NCI-H2171 (cell line): ENCODE measurements at places on chromosomes 6 and 20.

DNA sequence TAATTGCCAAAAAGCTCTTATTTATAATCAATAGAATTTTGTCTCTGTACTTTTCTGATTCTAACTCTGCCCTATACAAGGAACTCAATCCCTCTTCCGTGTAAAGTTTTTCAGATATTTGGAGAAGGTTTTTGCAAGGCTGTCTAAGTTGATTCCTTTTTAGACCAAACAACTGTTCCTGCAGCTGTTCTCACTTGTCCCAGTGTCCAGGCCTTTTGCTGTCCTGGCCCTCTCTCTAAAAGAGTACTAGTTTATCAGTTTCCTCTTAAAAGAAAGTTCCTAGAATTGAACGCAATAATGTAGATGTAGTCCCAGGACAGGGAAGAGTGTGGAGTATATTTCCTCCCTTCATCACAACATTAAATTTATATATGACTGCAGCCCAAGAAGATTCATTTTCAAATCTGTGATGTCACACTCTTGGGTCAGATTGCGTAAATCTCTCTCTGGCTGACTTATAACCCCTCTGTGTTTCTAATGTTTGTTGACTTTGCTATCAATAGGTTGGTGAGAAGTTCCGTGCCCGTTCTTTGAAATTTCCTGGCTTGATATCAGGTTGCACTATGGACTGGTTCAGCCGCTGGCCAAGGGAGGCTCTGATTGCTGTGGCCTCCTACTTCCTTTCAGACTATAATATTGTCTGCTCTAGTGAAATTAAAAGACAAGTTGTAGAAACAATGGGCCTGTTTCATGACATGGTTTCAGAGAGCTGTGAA is 139.4 kb upstream of the GLP1R start:
- no peak for DNase-seq

GRCh38 chr6:33630014-33630413 is 8.9 kb downstream of the ITPR3 start:
- DNase-seq, result no peak

GRCh38 chr6:31729515-31729978 is 448 bp upstream of the DDAH2 start:
- peak; percentile 77 for DNase-seq

DNA sequence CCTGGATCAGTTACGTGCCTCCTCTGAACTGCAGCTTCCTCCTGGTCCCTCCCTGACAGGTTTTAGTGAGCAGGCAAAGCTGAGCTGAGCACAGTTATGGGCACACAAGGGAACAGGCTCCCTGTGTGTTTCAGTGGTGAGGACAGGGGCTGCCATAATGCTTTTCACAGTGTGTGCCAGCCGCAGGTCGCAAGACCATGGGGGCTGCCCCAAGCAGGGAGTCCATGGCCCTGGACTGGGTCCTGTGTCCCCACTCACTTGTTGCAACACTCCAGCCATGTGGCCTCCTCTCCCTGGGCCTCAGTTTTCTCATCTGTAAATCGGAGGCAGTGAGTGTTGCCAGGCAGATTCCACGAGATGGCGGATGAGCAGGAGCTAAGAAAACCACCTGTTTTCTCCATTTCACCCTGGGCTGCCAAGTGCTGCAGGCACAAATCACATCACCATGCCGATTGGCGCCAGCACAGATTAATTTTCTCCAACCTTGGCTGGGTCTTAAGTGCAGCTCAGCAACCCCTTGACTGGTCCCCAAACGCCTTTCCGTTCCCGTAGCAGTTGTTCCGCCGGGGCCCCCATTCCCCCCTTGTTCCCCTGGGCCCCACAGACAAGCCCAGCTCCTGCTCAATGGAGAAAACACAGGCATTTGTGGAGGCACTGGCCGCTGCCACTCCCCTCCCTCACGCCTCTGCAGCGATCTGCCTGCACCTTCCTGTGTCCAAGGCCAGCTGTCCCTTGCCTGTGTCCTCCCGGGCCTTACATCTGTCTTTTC is 57.1 kb upstream of the NNAT start:
- DNase-seq, result no peak

DNA sequence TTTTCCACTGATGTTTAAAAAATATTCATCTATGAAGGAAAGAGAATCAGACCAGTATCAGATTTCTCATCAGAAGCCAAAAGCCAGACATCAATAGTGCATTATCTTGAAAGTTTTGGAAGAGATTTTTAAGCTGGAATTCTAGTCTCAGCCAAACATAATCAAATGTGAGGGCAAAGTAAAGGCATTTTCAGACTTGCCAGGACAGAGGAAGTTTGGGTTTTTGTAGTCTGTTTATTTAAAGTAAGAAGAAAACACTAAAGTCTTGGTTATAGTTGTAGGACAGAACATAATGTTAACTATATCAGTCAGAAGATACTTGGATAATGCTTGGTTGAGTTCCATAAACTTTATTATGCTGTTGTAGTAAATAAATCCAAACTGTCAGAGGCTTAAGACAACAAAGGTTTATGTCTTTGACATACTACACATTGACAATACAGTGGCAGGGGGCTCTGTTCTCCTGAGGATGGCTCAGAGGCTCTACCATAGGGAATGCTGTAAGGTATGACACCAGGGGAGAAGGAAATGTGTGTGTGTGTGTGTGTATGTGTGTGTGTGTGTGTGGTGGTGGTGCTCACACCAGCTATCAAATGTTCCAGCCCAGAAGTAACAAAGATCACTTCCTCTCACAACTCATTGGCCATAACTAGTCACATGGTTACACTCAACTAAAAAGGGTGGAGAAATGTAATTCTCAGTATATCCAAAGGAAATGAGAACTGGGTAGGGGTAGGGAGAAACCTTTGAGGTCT is 26.7 kb upstream of the YWHAB start:
- DNase-seq, result no peak

DNA sequence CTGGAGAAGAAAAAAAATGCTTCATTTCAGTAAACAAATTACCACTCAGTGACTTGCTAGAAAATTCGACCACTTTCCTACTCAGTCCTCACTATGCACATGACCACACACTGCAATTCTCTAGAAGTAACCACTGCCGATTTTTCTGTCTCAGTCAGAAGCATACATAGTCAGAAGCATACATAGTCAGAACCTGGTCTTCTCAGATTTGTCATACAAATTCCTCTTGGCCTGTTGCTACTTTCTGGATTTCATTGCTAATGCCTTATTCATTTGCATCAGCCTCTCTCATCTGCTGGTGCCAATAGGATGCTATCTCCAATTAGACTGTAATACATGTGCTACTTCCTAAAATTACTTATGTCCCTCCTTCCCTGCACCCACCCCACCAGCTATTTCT is 10.2 kb upstream of the KIF16B start:
- no peak for DNase-seq

GRCh38 chr6:155324172-155324571 is 9.9 kb upstream of the TFB1M start:
- DNase-seq, result no peak

GRCh38 chr6:18269717-18270116 is 5.4 kb upstream of the DEK start:
- DNase-seq, result no peak

DNA sequence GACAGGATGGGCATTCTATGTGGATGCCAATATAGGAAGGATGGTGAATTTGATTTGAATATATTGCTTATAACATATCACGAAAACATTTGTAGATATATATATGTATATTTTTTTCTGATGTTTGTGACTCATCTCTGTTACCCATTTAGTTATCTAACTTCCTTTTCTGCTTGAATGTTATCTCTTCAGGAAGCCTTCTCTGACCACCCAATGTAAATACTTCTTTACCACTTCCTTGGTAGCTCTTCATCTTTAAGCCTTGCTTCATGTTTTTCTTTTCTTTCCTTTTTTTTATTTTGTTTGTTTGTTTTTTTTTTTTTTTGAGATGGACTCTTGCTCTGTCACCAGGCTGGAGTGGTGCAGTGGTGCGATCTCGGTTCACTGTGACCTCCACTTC is 260.5 kb upstream of the EPHA7 start:
- no peak for DNase-seq

DNA sequence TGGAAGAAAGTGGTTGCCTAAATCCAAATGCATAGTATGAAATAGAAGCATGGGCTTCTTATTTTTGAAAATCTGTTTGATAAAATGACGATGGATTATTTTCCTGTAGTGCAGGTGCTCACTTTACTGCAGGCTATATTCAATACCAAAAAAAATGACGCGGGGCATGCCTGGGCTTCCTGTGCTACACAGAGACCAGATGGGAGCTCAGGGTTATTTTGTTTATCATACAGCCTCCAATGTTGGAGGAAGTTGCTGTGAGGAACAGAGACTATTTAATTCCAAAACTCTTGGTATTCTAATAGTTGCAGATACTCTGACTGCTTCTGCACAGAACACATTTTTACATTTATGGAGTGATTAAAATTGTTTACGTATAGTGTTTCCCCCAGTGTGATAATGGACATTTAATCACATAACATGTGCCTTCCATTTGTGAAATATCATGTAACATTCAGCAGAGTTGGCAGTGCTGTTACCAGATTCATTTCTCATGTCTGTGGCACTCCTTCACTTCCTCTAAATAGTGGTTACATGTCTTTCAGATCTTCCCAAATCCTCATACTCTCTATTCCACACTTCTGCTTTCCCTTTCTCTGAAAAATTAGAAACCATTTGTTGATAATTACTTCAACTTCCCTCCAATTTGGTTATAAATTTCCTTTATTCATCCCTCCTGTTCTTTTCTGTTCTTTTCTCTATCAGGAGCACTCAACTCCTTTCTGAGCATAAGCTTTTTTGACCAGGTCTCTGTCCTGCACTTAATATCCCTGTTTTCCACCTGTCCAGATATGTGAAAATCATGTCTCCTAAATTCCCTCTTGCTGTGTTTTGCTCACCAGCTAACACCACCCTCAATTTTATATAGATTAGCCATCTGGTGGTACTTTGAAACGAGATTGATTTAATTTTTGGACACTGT is 121.6 kb downstream of the ADGRB3 start:
- DNase-seq, result peak; percentile 74

DNA sequence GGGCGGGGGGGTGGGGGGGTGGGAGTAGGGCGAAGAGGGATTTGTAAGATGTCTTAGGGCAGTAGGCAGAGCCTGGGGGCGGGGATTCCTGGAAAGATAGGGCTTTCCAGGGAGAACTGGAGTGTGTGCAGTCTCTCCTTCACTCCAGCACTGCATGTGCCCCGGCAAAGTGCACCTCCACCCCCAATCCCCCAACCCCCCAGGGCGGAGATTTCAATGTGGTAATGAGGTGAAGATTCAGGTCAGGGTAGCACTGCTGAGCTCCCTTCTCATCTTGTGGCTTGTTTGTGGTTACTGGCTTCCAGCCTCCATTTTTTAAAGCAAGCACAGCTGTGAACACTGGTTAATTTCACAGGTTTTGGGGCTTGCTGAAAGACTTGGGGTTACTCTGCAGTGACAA is 5.9 kb downstream of the TMEM239 start:
- no peak for DNase-seq

DNA sequence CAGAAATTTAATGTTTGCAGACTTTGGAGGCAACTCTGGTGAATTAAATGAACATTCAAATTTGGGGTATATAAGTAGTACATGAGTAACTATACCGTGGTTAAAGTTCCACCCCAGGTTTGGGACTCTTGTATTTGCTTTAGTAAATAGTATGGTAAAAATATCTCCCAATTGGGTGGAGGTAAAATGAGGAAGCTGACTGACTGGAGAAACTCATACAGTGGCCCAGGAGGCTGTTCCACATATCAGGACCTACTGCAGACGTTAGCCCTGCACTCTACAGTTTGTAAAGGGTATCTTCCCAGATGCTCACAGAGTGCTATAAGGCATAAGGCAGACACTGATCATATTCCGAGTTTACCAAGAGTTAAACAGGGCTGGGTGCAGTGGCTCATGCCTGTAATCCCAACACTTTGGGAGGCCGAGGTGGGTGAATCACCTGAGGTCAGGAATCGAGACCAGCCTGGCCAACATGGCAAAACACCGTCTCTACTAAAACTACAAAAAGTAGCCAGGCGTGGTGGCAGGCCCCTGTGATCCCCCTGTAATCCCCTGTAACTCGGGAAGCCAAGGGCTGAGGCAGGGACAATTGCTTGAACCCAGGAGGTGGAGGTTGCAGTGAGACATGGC is 53.7 kb downstream of the CPXM1 start:
- DNase-seq, result no peak

DNA sequence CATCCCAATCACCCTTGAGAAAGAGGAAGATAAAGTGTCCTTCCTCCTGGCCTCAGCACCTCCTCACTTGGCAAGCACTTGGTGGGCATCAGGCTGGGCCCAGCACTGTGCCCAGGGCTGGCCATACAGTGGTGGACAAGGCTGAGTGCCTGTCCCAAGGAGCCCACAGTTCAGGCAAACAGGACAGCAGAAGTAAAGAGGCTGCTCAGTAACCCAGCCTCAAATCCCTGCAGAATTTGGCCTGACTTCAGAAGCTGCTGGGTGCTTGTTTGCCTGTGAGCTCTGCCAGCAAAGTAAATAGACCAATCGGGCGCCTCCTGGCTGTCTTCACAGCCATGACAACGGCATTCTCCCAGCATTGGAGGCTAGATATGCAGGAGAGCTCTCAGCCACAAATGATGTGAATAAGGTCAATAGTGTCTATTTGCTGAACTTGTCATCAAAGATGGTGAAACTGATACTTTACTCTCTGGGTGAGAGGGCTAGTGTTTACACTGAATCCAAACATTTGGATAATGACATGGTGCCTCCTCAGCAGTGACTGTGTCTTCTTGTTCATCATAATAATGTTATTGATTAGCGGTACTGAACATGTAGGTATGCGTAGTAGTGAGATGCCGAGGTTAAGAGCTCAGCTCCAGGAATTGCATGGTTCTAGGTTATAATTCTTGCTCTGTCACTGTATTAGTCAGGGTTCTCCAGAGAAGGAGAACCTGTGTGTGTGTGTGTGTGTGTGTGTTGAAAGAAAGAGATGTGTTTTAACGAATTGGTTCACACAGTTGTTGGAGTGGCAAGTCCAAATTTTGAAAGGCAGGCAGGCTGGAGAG is 36.9 kb upstream of the FANCE start:
- DNase-seq, result peak; percentile 16

DNA sequence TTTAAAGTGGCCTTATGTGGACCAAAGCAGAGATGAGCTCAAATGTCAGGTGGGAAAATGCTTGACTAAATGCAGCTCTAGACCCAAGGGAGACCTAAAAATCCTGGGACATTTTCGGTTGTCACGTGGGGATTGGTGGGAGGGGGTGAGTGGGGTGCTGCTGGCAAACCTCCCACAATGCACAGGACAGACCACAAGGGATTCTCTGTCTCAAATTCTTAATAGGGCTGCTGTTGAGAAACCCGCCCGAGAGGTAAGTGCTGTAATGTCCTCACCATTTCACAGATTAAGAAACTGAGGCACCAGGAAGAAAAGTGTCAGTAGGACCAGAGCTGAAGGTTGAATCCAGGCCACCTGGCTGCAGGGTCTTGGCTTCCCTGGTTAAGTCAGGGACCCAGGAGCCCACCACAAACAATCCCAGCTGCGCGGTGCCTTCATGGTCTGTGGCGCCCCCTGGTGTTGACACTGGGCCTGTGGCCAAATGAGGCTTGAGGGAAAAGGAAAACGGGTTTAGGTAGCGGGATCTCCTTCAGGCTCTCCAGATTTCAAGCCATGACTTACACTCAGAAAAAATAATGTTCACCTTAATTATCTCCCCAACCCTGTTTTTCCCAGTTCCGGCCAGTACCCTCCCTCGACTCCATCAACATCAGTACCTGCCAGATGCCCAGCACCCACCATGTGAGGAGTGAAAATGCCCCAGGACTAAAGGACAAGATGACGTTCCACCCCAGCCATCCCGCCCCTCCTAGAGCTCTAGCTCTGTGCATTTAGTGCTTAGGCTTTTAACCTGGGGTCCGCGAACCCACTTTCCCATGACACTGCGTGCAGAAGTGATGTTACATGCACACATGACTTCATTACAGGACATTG is 7.2 kb downstream of the HLA-G start:
- no peak for DNase-seq

- peak; percentile 17 for DNase-seq
Observed at GRCh38 chr6:107658920-107659865, 164.9 kb downstream of the SCML4 start.
